ENCODE measurements at places on chromosomes 7 and 10.

DNA sequence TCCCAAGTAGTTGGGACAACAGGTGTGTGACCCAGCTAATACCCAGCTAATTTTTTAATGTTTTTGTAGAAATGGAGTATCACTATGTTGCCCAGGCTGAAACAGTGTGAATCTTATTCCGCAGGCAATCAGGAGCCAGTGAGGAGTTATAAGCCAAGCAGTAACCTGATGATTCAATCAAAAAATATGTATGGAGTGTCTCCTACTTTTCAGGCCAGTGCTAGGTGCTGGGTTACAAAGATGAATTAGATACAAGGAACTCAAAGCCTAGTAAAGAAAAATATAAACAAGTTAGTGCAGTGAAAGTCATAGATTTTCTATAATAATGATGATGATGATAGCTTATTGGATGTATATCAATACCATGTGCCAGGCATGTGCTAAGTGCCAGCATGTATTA lies 13.2 kb upstream of the IFRD1 start:
- DNase-seq = no peak

DNA sequence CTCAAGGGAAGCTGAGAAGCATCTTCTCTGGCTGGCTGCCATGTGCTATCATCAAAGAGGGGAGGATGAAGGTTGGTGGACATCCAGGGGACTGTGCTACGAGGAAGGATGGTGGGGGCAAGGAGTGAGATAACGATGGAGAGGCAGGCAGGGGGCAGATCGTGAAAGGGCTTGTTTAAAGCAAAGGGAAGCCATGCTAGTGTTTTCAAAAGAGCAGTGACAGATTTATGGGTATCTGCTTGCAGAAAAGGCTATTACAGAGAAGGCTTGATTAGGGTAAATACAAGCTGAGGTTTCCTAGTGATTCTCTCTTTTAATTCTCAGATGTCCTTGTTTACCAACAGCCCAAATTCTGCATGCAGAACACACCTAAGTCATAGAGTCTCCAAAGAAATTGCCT lies 88.9 kb upstream of the MKX start:
- DNase-seq = no peak

DNA sequence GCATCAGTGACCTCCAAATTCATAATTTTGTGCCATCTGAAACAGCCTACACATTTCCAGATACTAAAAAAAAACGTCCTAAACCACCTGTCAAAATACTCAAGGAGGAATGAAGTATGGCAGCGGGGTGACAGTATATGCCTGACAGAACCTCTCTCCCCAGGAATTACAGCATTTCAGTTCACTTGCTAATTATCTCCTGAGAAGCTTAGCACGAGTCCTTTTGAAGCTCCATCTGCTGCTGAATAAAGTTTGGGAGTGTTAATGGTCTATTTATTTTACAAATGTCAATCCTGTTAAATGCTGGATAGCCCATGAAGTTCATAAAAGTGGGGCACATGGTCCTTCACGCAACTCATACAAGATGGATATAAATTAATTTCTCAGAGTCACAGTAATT lies 29.4 kb upstream of the ANLN start:
- DNase-seq = no peak

- peak; percentile 56 for DNase-seq
Observed at GRCh38 chr7:155804897-155805825, 7.1 kb downstream of the SHH start.

- DNase-seq = no peak
Observed at GRCh38 chr10:113907166-113907565, 52.7 kb downstream of the NHLRC2 start.

DNA sequence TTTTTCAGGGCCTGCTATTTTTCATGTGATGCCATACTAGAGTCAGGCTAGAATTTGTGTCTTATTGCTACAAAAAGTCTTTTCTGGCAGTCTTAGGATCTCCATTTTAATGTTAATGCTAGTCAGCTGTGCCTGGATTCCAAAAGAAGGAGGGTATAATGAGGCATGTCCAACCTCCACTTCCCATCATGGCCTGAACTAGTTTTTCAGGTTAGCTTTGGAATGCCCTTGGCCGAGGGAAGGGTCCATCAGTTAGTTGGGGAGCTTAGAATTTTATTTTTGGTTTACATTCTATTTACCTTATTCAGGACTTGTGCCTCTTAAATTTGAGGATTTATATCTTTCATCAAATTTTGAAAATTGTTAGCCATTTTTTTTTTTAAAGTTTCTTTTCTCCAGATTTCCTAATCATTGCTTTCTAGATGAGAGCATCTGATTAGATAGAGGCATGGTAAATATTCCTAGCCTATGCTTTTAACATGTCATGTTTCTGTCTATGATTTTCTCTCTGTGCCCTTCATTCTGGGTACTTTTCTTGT lies 6.5 kb upstream of the ZNF777 start:
- DNase-seq = no peak

GRCh38 chr7:101395376-101395775 lies 32.7 kb downstream of the COL26A1 start:
- no peak for DNase-seq

- DNase-seq = no peak
Observed at GRCh38 chr7:144822223-144822622, 13.6 kb downstream of the TPK1 start.

GRCh38 chr10:70993051-70993450 lies 104.7 kb upstream of the PCBD1 start:
- DNase-seq = no peak

GRCh38 chr7:2128601-2129322 lies 104.0 kb downstream of the MAD1L1 start:
- DNase-seq = no peak

DNA sequence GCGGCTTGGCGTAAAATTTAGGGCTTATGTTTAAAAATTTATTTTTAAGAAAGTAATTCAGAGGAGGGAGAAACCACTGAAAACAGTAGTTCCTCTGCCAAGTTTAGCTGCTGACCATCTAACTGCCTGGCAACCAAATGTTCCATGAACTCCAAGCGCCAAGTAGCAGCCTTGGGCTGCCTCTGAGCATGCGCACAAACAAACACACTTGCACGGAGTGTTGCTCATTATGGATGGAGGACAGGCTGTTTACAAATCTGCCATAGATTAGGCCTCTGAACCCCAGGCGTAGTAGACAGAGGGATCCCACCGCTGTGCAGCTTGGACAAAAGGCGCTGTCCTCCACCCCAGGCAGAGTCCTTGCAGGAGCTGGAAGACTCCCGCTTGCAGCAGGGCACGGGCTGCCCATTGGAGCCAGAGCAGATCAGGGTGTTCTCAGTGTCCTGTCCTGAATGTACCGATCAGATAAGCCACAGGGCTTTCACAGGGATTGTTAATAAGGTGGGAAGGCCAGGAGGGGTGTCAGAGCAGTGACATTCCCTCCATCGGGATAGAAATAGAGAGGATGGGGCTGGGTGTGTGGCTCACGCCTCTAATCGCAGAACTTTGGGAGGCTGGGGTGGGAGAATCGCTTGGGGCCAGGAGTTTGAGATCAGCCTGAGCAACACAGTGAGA lies 47.7 kb upstream of the LYZL1 start:
- DNase-seq = no peak

GRCh38 chr7:55242613-55243012 lies 122.5 kb upstream of the LANCL2 start:
- no peak for DNase-seq

Measured in stimulated activated CD4-positive, alpha-beta T cell treated with anti-CD3 and anti-CD28 coated beads, Interleukin-1b, Interleukin-23, amount 100 ng/mL, for 48 hours (primary cell).